ENCODE measurements at places on chromosomes 4 and X. TPM values are rescaled to one million over a fixed set of nuclear protein-coding genes. Genes with fewer than 3 reads are reported as not detected.

The ASMT gene
- total RNA-seq: not detected

The PHKA1 gene
- total RNA-seq: 19.6 TPM

The AMTN gene
- total RNA-seq: not detected

The MAGEA1 gene
- total RNA-seq: not detected

The SPINK2 gene
- not detected for total RNA-seq

The SLC10A6 gene
- total RNA-seq: not detected

The GLA gene
- total RNA-seq: 62.6 TPM

The PCDH18 gene
- 16.6 TPM for total RNA-seq

The GAGE12H gene
- not detected for total RNA-seq

The ENPEP gene
- 0.13 TPM for total RNA-seq

The DUSP21 gene
- total RNA-seq: not detected

The NOX1 gene
- not detected for total RNA-seq

The XAGE2 gene
- not detected for total RNA-seq

The COX18 gene
- total RNA-seq: 30.5 TPM

- no peak for DNase-seq
Measured at GRCh38 chr4:38671592-38671940, 7.6 kb downstream of the KLF3 start.

DNA sequence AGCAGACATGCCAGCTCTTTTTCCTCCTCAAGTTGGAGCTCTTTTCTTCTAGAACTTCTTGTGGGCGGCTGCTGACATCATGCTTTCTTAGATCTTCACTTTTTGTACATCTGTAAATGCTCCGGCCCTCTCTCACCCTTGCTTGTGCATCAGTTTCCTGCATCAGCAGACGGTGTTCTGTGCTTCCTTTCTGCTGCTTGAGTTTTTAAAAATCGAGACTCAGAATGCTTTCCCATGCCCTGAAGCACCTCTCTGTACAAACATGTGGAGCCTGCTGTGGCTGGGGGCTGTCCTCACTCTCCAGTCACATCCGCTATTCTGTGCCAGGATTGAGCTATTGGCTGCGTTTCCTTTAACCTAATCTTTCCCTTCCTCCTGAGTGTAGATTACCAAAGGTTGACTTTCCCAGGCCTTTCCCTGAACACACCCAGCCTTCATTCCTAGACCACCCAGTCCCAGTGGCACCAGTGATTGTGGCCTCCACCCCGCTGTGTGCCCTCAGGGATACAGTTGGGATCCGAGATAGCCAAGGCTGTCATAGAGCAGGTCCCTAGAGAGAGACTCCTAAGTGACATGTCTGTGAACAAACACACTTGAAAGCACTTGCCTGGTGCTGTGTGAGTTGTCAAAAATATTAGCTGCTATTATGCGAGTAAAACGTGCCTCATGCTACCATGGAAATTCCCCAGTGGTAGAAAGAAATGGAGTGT, 41.9 kb downstream of the TNIP2 start:
- DNase-seq: no peak

DNA sequence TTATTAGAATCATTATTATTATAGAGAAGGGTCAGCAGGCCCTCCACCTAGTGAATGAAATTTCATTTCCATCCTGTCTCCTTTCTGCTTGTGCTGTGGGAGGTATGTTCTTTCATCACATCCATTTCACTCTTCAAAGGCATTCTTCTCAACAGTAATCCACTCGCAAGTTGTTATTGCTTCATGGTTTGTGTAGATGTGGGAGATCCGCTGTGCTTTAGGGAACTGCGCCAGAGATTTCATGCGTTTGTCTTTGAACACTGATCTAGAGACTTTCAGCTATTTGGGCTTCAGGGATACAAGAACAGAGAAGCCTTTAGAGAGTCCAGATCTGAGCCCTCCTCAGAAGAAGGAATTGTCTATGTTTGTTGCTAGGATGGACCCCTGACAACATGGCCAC, 53.5 kb upstream of the PUDP start:
- DNase-seq: no peak

GRCh38 chr4:161650812-161651211, 513.0 kb downstream of the FSTL5 start:
- DNase-seq: no peak

GRCh38 chr4:142043509-142043908, 407.1 kb downstream of the IL15 start:
- DNase-seq: peak; percentile 58

- no peak for DNase-seq
Measured at GRCh38 chrX:119466970-119467369, 1.3 kb upstream of the SLC25A5 start.

GRCh38 chr4:164095313-164096110, 601.0 kb downstream of the TMA16 start:
- peak; percentile 26 for DNase-seq

DNA sequence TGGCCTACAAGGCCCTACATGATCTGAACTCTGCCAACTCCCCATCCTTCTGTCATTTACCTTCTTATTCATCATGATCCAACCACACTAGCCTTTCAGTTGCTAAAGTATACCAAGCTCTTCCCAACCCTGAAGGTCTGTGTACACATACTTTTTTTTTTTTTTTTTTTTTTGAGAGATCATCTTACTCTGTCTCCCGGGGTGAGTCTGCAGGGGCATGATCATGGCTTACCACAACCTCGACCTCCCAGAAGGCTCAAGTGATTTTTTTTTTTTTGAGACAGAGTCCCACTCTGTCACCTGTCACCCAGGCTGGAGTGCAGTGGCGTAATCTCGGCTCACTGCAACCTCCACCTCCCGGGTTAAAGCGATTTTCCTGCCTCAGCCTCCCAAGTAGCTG, 5.9 kb upstream of the UTP14A start:
- no peak for DNase-seq

DNA sequence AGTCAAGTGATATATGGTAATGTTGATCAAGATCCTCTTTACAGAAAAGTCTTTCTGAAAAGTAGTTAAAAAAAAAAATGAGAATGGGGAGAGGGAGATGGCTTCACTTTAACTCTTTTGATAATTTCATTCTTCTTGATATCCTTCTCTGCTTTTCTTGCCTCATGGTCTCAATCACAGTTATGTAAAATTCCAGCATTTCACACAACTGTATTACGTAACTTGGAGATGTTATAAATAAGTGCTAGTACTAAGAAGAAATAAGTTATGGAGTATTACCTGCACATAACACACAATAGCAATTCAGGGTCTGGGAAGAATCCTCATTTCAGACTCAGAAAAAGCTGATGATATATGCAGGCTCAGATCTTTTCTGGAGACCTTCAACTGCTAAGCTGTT, 22.0 kb downstream of the RUFY3 start:
- DNase-seq: no peak

GRCh38 chr4:153963216-153963615, 174.3 kb upstream of the SFRP2 start:
- DNase-seq: no peak

GRCh38 chr4:149795256-149795655, 20.4 kb downstream of the IQCM start:
- no peak for DNase-seq

- DNase-seq: no peak
Measured at GRCh38 chr4:174215057-174215456, 68.4 kb downstream of the FBXO8 start.

- DNase-seq: no peak
Measured at GRCh38 chr4:36374836-36375511, 93.6 kb downstream of the DTHD1 start.

DNA sequence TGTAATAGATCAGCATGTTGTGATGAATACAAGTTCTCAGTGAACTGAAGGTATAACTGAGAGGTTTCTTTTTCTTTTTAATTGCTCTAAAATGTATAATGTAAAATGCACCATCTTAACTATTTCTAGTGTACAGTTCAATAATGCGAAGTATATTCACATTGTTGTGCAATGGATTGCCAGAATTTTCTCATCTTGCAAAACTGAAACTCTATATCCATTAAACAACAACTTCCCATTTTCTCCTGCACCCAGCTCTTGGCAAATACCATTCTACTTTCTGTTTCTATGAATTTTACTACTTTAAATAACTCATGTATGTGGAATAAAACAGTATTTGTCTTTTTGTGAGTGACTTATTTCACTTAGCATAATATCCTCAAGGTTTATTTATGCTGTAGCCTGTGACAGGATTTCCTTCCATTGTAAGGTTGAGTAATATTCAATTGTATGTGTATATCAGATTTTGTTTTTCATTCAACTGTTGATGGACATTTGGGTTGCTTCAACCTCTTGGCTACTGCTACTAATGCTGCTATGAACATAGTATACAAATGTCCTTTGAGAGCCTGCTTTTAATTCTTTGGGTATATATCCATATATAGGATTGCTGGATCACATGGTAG, 53.5 kb upstream of the NPFFR2 start:
- DNase-seq: no peak

DNA sequence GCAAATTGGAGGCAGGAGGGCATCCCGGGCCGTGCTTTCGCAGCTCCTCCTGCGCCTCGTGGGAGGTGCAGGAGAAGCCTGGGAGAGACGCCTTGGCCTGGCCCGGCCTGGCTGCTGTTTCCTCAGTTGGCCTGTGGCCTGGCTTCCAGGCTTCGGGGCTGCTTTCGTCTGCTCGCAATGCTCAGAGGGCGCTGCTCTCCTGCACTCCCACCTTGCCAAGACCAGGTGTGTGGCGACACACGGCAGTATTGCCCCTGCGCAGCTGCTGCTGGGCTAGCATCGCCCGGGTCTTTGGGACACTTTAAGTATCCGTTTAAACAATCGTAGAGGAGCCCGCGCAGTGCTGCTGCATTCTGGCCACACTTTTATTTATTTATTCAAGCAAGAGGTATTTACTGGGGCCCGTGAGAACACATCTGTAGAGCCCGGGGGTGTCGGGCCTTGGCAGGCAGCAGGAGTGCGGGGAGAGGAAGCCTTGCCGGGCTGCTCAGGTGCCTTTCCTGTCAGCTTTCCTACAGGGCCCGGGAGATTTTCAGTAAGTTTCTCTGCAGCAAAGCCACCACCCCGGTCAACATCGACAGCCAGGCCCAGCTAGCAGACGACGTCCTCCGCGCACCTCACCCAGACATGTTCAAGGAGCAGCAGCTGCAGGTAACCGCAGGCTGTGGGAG, 26.2 kb upstream of the HGFAC start:
- no peak for DNase-seq

- no peak for DNase-seq
Measured at GRCh38 chr4:3638080-3638795, 106.0 kb upstream of the LRPAP1 start.

- DNase-seq: no peak
Measured at GRCh38 chr4:53956053-53956452, 108.4 kb downstream of the CHIC2 start.

DNA sequence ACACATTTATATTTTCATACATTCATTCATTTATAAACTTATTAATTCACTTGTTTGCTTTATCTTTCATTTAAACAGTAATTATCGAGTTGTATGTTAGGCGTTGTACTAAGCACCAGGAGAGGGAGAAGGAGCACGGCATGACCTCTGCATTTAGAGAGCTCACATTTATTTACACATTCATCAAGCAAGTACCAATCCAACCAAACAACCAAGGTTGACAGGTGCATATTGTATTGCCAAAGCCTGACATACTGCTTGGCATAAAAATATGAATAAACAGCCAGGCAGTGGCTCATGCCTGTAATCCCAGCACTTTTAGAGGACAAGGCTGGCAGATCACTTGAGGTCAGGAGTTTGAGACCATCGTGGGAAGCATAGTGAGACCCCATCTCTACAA, 37.0 kb upstream of the CLNK start:
- DNase-seq: no peak

DNA sequence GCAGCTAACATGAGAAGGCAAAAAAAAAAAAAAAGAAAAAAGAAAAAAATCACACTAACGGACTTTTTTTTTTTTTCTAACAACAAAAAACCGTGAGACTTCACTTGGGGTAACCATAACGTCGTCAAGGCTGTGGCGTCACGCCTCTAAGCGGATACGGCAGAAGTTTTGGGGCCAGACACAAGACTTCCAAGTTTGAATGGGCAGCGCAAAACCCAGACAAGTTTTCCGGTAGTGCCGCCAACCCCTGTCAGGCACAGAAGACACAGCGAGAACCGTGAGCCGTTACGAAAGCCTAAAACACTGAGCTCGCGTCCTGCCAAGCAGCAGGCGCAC, 556 bp upstream of the SMARCA5 start:
- DNase-seq: no peak

DNA sequence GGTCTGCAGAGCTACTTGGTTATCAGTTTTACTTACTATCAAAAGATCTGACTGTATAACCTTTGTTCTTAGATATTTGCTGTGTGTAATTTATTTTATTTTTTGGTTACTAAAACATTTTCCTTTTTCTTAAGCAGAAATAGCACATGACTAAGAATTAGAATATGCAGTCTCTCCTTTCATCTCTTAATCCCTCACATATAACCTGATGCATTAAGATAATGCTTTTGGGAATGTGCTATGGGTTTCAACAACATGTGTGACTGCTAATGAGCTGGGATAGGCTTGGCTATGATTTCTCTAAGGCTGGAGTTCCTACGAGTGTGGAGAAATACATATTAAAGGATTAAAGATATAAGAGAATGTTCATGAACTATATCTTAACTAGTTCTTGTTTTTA, 41.5 kb downstream of the SHROOM3 start:
- DNase-seq: peak; percentile 6

DNA sequence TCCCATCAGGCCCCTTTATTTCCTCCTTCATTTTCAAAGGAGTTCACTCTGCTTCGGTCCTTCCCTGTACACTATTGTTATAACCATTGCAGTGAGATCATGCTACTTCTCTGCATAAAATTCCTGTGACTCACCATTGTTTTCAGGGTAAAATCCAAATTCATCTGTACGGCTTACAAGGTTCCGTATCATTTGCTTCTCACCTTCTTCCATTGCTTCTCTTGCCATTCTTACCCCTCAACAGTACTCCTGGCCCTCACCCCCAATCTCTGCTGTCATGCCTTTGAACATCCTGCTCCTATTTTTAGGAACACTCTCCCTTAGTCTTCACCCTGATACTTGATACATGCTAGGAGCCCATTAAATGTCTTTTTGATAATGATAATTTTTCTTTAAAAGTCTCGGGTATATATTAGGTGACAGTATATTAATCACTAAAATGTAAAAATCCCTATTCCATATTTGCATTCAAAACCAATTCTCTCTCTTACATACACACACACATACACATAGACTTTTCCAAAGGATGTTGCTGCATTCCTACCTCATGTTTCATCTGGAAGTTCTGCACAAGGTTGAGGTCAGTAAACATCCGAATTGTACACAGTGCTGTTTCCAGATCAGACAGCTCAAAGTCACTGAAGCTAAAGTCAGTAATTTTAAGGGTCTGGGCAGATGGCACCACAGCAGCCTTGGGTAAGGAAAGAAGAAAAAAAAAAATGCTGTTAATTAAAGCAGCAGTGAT, 103.4 kb downstream of the PDE5A start:
- peak; percentile 87 for DNase-seq

GRCh38 chr4:34731070-34731469, 1513.2 kb downstream of the ARAP2 start:
- no peak for DNase-seq

GRCh38 chr4:93480452-93480851, 348.1 kb upstream of the ATOH1 start:
- no peak for DNase-seq

Data from LHCN-M2 (cell line).